Naive B cell (primary cell): ENCODE measurements at places on chromosomes 16 and 17. TPM values are rescaled to one million over a fixed set of nuclear protein-coding genes. Genes with fewer than 3 reads are reported as not detected.

The G6PC1 gene
- polyA plus RNA-seq, result not detected

The HOXB2 gene
- polyA plus RNA-seq, result 6.7 TPM

The MMP28 gene
- not detected for polyA plus RNA-seq

The AIPL1 gene
- not detected for polyA plus RNA-seq

The IL4R gene
- polyA plus RNA-seq, result 1,202 TPM

The CTRL gene
- polyA plus RNA-seq, result 3.2 TPM

The HBA2 gene
- 601 TPM for polyA plus RNA-seq

The CSH2 gene
- polyA plus RNA-seq, result not detected

The ZNF830 gene
- polyA plus RNA-seq, result 26.8 TPM

The NOMO2 gene
- 41.5 TPM for polyA plus RNA-seq

DNA sequence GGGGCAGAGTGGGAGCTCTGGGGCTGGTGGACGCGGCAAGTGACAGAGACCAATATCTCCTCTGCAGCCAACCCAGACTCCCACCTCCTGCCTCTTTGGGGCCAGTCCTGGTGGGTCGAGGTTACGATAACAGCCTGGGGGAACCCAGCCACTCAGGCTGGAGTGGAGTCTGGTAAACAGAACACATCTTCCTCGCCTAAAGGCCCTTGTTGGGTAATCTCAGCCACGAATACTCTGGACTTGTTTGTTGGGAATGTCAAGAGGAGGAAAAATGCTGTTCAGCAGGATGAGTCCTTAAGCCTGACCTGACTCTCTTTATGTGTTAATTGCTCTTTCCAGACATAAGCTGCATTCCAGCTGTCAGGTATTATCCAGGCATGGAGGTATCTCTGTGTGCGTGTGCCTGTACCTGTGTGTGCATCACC lies 8.0 kb upstream of the SPNS2 start:
- no peak for DNase-seq

DNA sequence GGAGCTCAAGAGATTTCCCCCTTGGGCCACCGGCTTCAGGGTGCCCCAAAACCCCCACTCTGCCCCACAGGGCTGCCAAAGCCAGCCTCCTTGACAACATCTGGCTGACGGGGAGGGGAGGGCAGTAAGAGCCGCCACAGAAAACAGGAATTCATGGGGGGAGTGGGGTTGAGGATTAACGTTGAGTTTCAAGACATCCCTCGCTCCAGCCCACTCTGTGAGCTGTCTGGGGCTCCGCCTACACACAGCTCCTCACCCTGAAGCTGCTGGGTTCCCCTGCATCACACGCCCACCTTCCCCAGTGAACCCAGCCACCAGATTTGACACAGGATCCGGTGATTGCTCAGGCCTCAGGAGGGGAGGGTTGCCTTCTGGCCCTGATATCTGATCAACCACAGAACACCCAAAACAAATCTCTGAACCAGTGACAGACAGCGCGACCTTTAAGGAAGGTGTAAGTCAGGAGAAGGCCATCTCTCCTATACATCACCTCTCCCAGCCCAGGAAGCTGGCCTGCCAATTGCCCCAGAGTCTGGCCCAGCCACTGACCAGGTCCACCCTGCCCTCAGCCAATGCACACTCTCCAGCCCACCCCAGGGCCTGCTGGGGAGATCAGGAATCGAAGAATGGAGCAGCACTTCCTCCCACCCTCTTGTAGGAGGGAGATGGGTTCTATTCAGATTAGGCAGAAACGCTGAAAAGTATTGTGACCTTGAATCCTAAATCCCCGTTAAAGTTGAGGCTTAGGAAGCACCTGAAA lies 132.1 kb downstream of the CLEC16A start:
- DNase-seq, result peak; percentile 34

DNA sequence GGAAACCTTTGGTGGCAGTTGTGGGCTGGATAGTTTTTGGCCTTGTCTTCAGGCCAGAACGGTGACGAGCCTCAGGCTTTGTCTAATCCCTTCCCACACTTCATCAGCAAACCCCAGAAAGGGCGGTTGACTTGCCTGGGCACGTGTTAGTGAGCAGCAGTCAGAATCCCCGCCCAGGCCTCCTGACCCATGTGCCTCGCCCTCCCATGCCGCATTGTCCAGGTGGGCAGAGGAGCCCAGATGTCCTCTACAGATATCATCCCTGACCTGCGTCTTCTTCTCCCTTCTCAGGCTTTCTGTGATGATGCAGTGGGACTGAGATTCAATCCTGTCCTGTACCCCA lies 82.5 kb downstream of the OR1D5 start:
- DNase-seq, result no peak

DNA sequence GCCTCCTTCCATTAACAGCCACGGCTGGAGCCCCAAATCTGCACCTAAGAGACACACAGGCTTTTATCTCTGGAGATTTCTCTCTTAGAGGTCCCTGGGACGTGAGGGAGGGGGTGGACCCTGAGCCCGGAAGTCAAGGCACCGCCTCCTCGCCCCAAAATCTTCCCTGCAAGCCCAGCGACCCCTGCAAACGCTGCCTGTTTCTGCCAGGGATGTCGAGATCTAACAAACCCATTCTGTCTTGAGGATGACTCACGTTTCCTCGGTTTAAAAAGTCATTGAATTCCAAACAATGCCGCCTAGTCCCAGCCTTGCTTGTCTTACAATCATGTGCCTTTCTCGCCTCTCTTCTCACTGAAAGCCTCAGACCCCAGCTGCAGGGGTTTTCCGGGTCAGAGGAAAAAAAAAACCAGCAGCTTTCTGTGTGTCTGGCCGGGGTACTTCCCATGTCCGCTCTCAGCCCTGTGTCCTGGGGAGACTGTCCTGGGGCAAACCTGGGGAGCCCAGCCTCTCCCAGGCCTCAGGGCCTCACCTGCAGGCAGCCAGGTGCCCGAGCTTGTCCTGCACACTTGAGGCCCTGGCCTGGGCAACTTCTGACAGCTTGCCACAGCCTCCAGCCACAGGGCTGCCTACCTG lies 15.4 kb downstream of the ARL2BP start:
- DNase-seq, result no peak

- DNase-seq, result no peak
These were observed 30.5 kb downstream of the UBE2O start for GRCh38 chr17:76422406-76422805.

DNA sequence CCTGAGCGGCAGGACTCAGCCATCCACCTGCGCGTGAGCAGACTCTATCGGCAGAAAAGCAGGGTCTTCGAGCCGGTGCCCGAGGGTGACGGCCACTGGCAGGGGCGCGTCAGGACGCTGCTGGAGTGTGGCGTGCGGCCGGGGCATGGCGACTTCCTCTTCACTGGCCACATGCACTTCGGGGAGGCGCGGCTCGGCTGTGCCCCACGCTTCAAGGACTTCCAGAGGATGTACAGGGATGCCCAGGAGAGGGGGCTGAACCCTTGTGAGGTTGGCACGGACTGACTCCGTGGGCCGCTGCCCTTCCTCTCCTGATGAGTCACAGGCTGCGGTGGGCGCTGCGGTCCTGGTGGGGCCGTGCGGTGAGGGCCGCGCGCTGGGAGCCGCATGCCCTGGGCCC lies 14.9 kb downstream of the METRNL start:
- no peak for DNase-seq

GRCh38 chr17:7755095-7755890 lies 37.7 kb downstream of the DNAH2 start:
- DNase-seq, result no peak

DNA sequence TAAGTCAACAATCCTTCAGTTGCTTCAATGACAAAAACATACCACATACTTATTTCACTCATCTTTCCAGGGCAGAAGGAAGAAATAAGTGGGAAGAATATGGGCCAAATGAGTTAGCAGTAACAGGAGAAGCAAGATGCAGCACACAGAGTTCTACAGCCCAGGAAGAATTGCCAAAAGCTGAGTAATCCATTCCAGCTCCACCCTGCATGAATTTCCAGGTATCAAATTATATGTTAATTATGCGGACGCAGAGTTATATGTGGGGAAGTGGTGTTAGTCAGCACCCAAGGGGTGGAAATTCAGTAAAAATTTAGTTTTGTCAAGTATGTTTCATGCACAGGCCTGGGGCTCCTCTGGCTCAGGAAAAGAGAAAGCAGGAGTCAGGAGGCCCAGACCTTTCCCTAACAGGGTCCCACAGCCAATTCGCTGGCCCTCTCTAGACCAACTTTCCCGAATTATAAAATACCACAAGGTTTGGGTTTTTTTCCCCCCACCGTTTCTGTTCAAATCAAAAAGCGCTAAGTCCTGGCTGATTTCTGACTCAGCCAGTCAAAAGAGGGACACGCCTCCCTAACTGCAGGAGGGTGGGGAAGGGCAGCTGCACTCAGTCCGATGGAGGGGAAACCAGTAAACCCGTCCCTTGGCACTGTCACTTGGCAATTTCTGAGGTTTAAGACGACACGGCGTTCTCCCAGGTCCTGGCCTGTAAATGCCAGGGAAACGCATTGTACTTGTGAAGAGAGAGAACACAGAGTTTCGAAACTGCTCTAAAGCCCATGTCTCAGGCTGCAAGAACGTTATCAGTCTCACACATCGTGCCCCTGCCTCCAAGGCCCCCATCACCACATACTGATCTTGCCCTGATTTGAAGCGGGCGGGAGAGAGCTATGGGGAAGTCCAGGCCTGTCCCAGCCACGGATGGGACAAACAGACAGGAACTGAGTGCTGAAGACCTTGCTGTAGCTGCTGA lies 58.1 kb downstream of the ZFHX3 start:
- no peak for DNase-seq

DNA sequence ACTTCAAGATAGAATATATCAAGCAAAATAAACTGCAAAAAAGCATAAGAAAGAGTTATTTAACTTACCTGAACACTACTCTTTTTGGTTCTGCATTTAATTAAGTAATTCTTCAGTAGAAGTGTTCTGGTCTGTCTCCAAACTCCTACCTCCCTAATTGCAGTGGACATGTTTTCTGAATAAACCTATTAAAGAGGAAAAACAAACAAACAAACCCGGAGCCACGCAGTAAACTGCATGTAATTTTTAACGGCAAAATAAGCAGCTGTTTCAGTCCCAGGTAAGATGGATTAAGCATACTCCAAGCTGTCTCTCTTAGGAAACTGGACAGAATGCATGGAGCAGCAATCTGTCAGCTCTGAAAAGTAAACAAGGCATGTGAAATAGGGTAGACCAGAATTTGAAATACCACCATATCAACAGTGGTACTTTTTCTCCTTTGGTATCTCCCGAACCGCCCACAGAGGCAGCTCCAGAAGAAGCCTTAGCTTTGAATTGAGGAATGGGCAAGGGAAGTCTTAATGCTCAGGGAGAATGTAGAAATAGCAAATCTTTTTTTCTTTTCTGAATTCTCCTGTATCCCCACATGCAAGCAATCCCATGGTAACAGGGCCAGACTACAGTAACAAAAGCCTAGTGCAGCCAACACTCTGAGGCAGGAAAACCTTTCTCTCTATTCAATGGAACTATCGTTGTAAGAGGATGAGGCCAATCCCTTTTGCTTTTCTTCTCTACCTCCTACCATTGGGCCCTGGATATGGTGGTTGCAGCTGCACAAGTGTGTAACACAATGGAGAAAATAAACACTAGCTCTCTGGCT lies 12.5 kb downstream of the ABCA5 start:
- no peak for DNase-seq

- no peak for DNase-seq
These were observed 3.9 kb downstream of the TRPV2 start for GRCh38 chr17:16419074-16419928.

GRCh38 chr17:2138318-2138717 lies 83.4 kb downstream of the HIC1 start:
- peak; percentile 1 for DNase-seq

GRCh38 chr16:8753416-8754054 lies 43.9 kb downstream of the TMEM186 start:
- no peak for DNase-seq

DNA sequence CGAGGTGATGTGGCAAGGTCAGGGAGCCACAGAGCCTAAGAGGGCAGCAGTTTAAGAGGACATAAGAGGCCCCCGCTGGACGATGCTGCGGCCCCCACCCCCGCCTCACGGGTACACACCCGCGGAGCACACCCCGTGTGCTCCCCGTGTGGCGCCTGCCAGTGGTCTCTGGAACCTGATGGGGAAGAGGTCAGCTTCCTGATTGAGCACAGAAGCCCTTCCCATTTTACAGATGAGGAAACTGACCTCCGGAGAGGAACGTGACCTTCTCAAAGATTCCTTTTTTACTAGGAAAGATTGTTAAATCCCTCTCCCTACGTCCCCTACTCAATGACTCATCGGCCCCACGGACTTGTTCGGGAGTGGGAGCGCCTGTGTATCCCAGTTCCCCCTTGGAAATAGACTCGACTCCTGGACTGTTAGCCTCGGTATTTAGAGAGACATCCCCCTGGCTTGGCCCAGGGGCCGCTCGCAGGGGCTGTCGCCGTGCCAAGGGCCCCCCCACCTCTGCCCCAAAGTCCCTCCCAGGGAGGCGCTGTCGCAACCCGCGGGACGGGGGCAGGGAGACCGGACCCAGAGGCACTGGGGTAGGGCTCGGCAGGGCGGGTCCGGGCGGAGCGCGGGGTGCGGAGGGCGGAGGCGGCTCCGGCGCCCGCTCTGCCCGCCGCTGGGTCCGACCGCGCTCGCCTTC lies at the start of gene ABCC3:
Gene ABCC3, plus strand, starts transcription at position 658 of the 691 bp plus-strand sequence. CDS start 56 bp downstream, outside the sequence.
- no peak for DNase-seq

GRCh38 chr17:57953705-57954396 lies 1.4 kb downstream of the CUEDC1 start:
- no peak for DNase-seq

GRCh38 chr16:67399218-67399733 lies 6.0 kb upstream of the TPPP3 start:
- peak; percentile 49 for DNase-seq
